ENCODE measurements at places on chromosomes 13 and 19.

GRCh38 chr19:19535311-19536191 lies 2.5 kb upstream of the CILP2 start:
- DNase-seq = no peak

GRCh38 chr13:99145461-99145860 lies 55.2 kb upstream of the UBAC2 start:
- DNase-seq = no peak

DNA sequence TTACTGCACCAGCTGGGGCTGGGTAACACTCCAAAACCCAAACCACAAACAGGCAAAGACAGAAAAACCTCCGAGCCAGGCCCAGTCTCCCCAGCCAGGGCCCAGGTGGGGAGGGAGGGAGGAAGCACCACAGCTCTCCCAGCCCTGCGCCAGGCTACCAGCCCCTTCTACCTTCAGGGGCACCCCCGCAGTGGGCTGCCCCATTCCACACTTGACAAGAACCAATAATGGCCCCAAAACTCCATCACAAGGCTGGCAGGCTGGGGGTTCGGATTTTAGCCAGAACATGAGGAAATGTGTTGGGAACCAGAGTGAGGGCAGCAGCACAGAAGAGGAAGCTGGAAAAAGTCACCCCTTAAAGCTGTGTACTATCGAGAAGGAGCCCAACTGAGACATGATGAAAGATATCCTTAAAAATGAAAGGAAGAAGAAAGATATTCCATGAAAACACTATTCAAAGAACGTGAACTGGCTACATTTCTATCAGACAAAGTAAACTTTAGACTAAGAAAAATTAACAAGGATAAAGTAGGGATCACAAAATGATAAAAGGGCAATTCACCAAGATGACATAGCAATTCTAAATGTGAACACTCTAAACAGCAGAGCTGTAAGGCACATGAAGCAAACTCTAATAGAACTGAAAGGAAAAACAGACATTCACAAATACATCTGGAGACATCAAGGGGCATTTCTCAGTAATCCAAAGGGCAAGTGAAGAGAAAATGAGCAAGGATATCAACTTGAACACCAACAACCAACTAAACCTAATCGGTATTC lies 12.9 kb downstream of the TUBGCP3 start:
- DNase-seq = no peak

- DNase-seq = peak; percentile 66
These were observed 4.9 kb downstream of the ZAR1L start for GRCh38 chr13:32310134-32310706.

DNA sequence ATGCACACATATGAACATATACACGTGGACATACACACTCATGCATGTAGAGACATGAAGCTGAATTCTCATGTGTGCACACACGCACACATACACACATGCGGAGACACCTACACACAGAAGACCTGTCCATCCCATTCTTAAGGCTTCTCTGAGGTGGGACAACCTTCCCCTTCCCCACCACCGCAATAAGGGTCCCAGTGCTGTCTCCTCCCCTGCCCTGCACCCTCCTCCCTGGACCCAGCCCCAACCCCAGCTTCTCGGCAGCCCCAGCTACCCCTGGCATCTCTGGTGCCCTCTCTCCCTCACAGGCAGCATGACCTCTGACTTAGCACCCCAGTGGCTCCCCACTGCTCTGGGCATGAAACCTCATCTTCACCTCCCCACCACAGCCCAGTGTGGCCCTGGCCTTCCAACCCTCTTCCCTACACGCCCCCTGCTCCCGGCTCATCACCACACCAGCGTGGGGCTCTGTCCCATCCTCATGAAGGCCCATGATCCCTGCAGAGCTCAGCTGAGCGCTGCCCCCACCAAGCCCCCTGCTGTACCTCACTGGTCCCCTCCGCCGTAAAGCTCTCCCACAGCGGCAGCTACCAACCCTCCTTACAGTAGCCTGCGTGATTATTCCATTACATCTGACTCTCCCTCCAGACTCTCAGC lies 204.1 kb upstream of the ZNF536 start:
- no peak for DNase-seq

GRCh38 chr19:41700381-41701195 lies 7.8 kb upstream of the CEACAM5 start:
- no peak for DNase-seq

DNA sequence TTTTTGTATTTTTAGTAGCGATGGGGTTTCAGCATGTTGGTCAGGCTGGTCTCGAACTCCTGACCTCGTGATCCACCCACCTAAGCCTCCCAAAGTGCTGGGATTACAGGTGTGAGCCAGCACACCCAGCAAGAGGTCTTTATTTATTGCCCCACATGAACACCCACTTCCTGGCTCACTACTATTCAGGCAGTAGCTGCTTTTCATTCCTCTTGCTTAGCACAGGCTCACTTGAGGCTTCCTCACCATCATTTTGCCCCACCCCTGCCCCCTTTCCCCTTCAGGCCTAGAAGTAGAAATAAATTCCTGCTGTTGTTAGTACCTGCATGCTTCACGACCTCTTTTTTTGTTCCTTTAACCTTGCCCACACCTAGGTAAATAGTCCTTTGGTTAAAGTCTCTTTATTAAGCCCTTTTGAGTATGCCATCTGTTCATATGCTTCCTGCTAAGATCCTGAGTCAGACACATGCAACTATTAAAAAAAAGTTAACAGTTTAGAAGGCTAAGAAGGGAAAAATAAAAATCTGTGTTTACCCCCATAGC lies 33.5 kb upstream of the ITM2B start:
- no peak for DNase-seq

DNA sequence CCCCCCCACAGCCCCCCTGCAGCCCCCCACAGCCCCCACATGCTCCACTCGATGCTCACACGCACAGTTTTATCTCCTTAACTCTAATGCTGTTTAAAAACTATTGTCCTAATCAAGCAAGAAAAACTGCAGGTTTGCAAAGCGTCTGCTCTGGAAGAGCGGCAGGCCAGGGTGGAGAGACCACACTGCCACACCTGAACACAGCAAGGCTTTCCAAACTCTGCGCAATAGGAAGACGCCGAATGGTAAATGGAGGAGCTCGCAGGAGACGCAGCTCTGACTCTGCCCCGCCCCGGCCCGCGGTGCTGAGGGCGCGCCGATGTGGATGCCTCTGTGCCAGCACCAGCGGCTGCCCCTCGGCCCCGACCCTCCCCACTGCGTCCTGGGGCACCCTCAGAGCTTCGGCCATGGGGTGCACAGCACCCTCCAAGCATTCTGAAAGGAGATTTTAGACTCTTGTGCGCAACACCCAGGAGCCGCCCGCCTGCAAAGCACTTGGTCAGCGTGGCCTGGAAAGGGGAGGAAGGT lies 32.4 kb downstream of the RASA3 start:
- no peak for DNase-seq

DNA sequence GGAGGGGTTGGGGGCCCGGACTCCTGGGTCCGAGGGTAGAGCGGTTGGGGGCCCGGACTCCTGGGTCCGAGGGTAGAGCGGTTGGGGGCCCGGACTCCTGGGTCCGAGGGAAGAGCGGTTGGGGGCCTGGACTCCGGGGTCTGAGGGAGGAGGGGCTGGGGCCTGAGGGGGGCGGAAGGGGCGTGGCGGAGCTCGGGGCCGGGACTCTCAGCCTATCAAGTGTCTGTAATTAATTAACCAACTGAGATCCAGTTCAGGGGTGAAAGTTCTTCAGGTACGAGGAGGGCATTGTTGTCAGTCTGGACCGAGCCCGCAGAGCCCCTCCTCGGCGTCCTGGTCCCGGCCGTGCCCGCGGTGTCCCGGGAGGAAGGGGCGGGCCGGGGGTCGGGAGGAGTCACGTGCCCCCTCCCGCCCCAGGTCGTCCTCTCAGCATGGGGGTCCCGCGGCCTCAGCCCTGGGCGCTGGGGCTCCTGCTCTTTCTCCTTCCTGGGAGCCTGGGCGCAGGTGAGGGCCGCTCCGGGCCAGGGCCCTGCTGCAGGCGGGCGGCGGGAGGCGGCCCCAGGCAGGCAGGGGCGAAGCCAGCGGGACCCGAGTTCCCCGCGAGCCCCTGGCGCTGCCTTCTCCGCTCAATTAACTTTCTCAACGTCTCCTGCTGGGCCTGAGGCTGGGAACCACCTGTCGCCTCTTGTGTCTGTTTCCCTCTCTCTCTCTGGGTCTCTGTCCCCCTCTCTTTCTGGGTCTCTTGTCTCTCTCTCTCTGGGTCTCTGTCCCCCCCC lies 697 bp downstream of the FCGRT start:
- DNase-seq = no peak

DNA sequence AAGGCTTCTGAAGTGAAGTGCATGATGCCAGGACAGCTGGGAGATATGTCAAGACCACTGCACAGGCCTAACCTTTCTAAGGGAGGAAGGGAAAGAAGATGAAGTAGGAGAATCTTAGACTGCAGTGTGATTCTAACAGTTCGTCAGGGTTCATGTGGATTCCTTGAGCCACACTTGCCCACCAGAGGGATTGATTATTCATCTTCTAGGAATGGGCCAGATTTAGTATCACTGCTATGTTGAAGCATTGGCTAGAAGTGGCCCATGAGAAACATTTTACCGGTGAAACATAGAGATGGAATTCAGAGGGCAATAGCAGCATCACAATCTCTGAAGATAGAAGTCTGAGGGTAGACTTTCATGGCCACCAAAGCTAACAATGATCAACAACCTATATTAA lies 550.8 kb upstream of the SLITRK1 start:
- no peak for DNase-seq

GRCh38 chr13:113272701-113273181 lies 24.3 kb upstream of the LAMP1 start:
- DNase-seq = no peak

DNA sequence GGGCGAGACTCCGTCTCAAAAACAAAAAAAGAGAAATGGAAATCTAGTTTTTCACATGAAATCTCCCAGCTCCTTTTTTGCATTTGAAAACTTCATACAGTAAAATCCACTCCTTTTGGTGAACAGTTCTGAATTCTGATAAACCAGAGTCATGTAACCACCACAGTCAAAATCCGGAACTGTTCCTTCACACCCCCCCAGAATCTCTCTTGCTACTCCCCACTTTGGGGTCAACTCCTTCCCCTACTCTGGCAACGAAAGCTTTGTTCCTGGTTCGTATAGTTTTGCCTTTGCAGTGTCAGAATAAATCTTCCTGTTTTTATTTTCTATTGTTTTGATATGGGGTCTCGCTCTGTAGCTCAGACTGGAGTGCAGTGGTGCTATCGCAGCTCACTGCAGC lies 23.7 kb downstream of the RCN3 start:
- DNase-seq = no peak

DNA sequence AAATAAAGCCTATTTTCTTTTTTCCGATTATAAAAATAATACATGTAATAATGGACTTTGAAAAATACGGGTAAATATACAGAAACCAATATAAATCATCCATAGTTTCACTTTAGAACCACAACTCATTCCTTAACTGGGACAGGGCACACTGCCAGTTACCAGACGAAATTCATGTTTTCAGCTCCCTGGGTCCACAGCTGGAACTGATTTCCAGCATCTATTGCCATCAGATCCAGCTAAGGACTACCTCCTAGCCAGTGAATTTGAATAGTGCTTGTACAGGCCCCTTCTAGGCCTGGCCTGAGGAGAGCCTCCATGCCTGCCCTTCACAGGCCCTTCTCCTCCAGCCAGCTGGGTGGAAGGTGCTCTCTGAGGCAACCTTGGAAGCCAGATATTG lies 30.0 kb upstream of the ATP12A start:
- DNase-seq = no peak

DNA sequence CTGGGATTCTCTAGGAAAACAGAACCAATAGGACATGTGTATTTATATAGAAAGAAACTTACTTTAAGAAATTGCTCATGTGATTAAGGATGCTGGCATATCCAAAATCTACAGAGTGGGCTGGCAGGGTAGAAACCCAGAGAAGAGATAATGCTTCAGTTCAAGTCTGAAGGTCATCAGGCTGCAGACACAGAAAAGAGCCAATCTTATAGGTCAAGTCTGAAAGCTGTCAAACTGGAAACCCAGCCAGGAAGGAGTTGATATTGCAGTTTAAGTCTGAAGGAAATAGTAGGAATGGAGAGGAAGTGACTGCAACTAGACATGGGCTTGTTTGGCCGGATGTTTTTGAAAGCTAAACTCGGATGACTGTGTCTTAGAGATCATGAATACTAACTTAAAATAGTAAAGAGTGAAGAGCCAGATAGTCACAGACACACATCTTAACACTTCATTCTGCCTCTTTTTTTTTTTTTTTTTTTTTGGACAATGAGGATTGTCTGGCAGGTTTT lies 125.3 kb upstream of the GPC6 start:
- DNase-seq = no peak

GRCh38 chr19:55251341-55252081 lies 7.3 kb downstream of the PPP6R1 start:
- peak; percentile 54 for DNase-seq

DNA sequence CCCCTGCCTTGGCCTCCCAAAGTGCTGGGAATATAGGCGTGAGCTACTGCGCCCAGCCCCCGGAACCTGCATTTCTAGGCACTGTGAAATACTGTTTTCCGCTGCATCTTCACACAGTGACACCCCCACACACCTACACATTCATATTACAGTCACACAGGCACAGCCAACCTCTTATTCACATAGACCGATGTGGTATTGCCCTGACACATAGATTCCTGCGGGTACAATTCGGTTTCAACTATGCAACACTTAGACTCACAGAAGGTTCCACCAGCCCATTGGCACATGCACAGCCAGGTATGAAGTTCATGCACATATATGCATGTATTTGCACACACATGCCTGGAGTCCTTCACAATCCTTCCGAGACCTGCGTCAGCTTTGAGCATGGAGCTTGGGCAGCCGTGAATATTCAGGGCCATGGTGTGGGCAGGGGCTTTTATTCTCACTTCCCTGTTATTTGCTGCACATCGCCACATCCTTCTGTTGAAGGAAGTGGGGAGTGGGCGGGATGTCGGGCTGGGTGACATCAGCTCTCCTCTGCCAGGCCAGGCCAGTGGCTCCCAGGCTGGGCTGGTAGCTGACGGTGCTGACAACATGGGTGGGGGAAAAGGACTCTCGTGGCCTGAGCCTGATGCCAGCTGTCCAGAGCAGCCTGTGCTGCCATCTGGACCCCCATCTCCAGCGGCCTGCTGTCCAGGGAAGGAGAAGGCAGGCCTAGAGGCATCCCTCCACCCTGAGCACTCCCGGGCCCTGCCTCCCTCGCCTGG lies 5.4 kb upstream of the CDC37 start:
- DNase-seq = peak; percentile 66

DNA sequence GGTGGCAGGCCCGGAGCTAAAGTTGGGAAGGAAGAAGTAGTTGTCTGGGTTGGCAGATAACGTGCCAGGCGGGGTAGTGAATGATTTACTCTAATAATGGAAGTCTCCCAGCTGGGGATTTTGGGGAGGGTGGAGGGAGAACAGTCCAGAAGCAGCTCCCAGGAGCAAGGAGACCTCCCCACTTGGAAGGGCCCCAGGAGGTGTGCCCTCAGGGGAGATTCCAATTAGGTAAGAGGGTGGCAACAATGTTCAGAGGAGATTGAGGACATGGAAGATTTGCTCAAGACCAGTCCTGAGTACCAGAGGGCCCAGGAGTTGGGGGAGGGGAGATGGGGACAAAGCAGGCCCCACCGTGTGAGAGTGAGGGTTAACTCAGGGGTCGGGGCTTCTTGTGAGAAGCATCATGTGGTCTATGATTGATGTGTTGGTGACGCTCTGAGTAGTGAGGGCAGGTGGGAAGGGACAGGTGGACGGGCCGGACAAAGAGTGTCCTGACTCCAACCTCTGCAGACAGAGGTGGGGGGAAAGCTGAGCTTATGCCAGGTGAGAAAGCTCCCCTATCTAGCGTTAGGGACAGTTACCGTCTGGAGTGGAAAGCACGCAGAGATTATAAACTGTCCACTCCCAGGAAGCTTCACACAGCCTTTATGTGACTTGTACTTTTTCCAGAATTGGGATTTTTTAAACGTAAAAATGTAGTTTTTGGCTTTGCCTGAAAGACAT lies 3.5 kb downstream of the SPINT2 start:
- DNase-seq = no peak

- DNase-seq = peak; percentile 89
These were observed 10.4 kb upstream of the RASA3 start for GRCh38 chr13:114142640-114143490.
